Fibroblast of villous mesenchyme (primary cell): ENCODE measurements at places on chromosomes 7 and 10.
A peak's percentile ranks its signal among the peaks of the same experiment; 100 is the strongest.

DNA sequence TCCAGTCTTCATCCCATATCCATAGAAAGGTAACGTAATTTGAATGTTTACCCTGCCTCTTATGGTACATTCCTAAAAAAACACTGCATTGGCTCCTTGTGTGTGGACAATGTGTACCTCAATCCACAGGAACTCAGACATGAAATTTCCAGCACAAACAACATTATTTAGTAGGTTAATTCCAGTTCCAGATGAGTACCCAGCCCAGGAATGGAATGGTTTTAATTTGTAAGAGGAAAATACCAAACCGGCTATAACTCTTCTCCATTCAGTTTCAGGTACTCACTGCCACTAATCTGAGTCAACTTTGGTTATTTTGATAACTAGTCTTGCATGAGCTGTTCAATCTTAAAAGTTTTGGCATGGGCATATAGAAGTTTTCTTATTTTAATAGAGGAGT is 39.0 kb downstream of the TFPI2 start:
- DNase-seq: no peak

DNA sequence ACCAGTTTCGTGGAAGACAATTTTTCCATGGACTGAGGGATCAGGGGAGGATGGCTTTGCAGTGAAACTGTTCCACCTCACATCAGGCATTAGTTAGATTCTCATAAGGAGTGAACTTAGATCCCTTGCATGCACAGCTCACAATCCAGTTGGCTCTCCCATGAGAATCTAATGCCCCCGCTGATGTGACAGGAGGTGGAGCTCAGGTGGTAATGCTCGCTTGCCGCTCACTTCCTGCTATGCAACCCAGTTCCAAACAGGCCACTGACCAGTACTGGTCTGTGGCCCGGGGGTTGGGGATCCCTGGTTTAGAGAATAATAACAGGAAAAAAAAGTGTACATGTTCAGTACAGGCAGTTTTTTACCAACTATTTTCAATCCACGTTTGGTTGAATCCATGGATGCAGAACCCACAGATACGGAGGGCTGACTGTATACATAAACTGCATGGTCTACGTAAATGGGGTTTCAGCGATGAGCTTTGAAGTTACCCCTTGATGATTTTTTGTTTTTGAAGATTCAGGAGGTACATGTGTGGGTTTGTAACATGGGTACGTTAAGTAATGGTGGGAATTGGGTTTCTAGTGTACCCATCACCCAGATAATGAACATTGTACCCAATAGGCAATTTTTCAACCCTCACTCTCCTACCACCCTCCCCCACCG is 24.5 kb downstream of the OGDH start:
- DNase-seq: no peak

DNA sequence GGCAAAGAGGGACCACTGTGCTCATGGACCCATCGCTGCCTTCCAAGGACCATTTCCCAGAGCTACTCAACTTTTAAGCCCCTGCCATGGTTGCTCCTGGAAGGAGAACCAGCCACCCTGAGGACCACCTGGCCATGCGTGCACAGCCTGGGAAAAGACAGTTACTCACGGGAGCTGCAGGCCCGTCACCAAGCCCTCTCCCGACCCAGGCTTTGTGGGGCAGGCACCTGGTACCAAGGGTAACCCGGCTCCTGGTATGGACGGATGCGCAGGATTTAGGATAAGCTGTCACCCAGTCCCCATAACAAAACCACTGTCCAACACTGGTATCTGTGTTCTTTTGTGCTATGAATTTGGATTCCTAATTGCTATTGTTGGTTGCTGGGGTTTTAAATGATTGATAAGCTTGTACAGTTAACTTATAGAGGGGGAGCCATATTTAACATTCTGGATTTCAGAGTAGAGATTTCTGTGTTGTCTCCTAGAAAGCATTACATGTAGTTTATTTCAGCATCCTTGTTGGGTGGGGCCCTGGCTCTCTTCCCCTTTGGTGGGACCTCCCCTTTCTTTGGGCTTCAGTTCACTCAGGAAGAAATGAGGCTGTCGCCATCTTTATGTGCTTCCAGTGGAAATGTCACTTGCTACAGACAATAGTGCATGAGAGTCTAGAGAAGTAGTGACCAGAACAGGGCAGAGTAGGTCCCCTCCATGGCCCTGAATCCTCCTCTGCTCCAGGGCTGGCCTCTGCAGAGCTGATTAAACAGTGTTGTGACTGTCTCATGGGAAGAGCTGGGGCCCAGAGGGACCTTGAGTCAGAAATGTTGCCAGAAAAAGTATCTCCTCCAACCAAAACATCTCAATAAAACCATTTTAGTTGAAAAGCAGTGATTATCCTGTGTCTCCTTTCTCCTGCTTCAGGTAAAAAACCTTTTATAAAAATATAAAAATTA is 19.4 kb downstream of the LAT2 start:
- no peak for DNase-seq

DNA sequence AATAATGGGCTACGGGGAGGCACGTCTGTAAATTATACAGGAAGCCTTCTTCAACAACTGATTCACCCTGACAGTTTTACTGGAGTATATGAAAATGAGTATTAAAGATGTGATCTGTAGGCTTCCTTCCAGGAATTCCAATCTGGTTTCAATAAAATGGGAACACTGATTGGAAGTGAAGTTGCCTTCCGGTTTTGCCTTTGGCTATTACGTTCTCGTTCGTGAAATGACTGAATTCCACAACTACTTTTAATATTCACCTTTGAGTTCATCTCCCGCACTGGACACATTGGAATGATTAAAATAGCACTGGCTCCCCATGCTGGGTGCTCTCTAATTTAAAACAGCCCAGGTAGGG is 350.1 kb upstream of the MKI67 start:
- no peak for DNase-seq

DNA sequence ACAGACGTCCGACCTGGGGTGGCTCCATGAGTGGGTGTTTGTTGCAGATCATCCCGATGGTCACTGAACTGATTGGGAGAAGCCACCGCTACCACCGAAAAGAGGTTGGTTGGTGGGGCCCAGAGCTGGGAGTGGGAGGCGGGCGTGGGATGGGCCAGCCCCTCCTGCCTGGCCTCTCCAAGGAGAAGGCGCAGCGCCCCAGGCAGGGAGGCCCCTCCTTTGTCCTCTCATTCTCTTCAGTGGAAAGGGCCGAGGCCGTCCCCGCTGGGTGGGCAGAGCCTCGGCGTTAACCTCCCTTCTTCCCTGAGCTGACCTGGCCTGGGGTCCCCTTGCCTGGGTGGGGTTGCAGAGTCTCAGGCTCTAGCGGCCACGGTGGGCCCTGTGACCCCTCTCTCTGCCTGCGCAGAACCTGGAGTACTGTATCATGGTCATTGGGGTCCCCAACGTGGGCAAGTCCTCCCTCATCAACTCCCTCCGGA is 5.2 kb downstream of the MTG1 start:
- no peak for DNase-seq

DNA sequence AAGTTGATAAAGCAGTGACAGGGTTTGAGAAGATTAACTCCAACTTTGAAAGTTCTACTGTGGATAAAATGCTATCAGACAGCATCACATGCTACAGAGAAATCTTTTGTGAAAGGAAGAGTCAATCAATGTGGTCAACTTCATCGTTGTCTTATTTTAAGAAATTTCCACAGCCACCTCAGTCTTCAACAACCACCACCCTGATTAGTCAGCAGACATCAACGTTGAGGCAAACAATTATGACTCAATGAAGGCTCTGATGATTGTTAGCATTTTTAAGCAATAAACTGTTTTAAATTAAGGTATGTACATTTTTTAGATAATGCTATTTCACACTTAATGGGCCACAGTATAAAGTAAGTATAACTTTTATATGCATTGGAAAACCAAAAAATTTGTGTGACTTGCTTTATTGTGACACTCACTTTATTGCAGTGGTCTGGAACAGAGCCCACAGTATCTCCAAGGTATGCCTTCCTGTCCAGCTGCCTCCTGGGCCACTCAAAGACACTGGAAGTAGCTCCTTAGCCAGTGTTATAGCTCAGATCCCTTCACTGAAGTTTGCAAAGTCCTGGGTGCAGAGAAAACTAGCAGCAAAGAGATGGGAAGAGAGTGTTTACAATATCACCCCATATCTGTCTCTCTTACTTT is 293.1 kb downstream of the ARHGAP12 start:
- DNase-seq: peak; percentile 42

GRCh38 chr10:32190890-32191491 is 134.8 kb upstream of the KIF5B start:
- peak; percentile 49 for DNase-seq

DNA sequence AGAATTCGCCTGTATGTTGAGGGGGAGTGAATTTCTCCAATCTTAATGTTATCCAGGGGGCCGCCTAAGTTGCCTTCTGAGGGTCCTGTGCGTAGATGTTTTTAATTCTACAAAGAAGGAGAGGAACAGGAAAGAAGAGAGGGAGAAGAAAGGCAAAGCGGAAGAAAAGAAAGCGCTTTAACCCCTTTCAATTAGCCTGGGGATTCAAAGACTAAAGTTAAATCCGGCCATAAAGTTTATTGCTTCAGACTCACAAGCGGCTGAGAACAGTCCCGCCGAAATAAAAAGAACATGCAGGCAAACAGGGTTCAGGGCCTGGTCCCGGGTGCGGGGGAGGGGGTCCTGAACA is 4.5 kb downstream of the HOXA5 start:
- DNase-seq: no peak

DNA sequence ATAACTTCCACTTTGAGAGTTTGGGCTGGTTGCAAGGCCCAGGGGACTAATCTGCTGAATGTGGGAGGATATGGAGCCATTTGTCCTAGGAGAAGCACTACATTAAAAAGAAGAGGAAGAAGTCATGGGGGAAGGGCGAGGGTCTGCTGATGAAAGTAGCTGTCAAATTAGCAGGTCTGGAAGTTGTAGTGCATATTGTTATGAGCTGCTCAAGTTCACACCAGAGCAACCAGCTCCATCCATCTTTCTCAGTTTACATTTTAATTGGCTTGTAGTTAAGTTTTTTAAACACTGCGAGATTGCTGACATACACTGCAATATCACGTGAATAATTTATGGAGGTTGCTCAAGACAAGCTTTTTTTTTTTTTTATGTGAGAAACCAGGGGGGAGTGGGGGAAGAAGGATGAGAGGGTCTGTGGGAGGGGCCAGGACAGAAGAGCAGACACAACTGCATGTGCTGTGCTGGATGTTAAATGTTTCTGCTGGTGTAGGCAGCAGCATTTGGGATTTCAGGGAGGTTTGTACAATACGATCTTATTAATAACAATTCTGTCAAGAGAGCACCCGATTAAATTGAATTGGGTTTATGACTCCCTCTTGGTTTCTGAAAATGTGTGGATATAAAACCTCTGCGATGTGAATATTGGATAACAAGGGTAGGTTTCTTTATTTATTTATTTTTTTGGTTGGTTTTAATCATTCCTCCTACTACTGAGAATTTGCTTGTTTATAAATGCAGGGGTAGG is 759.0 kb upstream of the GALNT17 start:
- peak; percentile 48 for DNase-seq

DNA sequence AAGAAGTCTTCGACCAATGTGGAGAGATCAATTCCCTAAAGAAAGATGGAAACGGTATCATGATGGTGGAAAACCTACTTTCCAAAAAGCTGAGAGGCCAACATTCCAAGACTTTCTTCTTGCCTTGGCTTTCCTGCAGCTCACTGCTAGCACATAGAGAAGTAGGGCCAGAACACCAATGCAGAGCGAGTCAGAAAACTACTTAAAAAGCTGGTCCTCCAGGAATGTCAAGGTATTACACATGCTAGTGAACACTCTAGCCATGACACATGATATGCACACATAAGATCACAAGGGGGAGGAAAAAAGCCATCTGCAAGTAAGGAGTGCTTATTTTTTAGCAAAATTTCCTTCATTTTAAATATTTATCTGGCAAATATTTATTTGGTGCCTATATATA is 22.7 kb downstream of the GPAM start:
- DNase-seq: no peak

DNA sequence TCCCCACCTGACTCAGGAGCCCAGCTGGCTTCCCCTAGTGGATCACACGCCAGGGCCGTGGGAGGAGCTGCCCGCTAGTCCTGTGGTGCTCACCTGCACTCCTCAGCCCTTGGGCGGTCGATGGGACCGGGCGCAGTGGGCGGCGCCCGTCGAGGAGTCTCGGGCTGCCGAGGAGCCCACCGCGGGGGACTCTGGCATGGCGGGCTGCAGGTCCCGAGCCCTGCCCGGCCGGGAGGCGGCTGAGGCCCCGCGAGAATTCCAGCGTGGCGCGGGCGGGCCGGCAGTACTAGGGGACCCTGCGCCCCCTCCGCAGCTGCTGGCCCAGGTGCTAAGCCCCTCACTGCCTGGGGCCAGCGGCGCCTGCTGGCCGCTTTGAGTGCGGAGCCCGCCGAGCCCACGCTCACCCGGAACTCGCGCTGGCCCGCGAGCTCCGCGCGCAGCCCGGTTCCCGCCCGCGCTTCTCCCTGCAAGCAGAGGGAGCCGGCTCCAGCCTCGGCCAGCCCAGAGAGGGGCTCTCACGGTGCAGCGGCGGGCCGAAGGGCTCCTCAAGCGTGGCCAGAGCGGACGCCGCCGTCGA is 367.9 kb downstream of the TYW1 start:
- no peak for DNase-seq

GRCh38 chr7:44967571-44968446 is 11.0 kb downstream of the MYO1G start:
- peak; percentile 36 for DNase-seq

DNA sequence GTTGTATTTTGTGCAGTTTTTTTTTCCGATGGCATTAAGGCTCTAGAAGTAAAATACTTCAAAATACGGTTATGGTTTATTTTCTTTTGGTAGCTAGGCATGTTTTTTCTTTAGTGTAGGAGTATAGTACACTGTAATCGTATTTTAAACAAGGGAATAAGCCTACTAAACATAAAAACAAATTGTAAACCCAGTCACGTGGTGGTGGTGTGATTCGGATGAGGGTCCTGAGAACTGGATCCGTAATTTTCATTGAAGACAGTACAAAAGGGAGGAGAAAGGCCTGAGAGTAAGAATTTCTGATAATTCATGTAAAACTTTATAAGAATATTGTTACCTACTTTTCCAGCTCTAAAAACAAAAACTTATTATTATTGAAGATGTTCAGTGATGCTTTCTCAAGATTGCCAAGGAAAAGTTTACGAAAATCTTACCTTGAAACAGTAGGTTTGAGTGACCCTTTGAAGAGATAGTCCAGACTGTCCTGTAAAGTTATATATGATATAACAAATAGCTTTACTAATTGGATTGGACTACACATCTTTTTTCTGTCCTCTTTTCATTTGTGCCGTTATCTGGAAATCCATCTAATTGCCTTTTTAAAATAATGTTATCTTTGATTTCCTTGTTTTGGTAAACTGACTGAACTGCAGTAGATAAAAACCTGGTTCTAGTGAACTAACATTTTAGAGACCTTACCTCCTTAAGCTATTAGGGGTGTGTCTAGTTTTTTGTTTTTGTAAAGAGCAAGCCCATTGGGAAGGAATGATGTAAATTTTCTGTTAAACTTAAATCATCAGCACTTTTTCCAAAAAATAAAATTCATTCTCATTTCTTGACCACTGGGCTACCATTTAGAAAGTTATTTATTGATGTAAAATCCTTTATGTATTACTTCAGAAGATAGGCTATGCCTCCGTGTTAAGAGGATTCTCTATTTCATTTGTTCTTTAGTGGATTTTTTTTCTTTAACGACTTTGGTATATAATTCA is 1.0 kb upstream of the PBLD start:
- DNase-seq: no peak

GRCh38 chr10:5018134-5018533 is 14.5 kb upstream of the AKR1C2 start:
- no peak for DNase-seq

GRCh38 chr10:99530108-99531025 is 2.4 kb upstream of the NKX2-3 start:
- DNase-seq: no peak

- no peak for DNase-seq
Observed at GRCh38 chr10:121579656-121580055, 18.6 kb downstream of the FGFR2 start.

GRCh38 chr10:121080281-121080891 is 229.2 kb downstream of the WDR11 start:
- peak; percentile 44 for DNase-seq
